ENCODE measurements at places on chromosomes 4 and X.

- no peak for DNase-seq
Observed at GRCh38 chr4:86918539-86919072, 16.2 kb upstream of the AFF1 start.

DNA sequence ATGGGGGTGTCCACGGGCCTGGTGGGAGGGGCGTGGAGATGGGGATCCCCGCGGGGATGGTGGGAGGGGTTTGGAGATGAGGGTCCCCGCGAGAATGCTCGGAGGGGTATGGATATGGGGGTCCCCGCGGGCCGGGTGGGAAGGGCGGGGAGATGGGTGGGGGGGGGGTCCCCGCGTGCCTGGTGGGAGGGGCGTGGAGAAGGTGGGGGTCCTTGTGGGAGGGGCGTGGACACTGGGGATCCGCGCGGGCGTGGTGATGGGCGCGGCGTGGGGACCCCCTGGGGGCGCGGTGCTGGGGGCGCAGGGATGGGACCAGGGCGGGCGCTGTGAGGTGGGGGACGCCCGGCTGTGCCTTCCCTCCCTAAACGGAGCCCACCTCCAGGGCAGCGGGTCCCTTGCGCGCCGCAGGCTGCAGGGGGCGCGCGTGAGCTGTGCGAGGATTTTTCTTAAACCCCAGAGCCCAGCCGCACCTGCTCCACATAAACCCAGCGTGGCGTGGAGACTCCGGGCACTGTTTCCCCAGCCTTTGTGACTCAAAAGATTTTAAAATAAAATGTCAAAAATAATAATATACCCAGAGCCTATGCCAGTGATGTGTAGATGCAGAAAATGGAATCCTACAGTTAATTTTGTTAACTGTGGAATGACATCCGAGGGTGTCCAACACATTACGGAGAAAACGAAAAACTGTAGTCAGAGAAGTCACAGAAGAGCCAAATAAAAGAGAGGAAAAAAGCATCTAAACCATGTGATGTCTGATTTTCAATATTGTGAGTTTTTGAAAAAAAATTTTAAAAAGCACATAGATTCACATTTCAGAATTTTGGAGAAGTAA is 1.5 kb upstream of the ASMTL start:
- DNase-seq, result peak; percentile 41

DNA sequence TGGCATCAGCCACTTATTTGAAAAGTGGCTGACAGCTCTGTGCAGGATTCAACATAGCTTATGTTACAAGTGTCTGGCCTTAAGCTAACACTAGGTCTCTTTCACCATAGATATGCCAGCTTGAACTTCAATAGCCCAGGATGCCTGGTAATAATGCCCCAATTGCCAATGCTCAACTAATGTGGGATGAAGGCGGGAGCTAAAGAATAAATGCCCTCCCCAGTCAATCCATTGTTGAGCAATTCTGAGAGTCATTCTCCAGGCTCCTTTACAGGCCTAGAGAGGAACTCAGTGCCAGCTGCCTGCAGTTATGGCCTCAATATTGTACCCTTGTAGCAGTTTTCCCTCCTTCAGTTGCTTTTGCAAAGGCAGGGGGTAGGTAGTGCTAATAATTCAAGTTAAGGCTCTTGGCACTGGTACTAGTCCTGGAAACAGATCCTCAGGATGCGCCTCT is 460.2 kb downstream of the GABRG1 start:
- DNase-seq, result no peak

- no peak for DNase-seq
Observed at GRCh38 chr4:11702886-11703557, 274.3 kb upstream of the HS3ST1 start.
